CD4-positive, alpha-beta T cell treated with Interleukin-2 at 100 ng/mL for 4 hours (primary cell): ENCODE measurements at places on chromosomes 2 and 18.

DNA sequence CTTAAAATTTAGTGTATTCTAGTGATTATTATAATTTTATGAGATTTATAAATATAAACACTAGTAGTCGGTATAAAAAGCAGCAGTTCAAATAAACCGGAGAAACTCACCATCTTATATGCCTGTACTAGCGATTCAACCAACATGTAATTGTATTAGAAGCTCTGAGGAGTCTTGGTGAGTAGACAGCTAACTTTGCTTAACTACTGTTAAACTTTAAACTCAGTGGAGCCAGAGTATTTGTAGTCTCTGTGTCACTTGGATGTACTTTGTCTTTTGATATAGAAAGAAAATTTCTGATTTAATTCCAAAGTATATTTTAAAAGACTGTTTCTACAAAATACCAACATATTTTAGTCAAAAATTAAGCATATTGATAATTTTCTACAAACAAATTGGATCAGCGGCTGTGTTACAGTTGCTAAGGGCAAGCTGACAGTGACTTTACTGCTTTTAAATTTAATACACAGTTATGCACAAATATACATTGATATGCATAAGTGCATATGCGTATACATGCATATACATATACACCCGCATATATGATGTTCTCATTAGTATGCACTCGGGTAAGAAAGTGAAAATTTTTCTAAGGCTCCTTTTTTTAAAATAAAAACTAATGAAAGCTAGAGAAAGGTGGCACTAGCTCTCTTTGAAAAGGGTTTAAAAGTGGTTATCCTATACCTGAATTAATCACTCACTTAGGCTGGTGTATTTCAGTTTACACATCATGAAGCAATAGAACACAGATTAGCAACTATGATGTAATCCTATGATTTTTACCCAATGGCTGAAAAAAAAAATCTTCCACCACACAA is 374.5 kb downstream of the NCKAP5 start:
- DNase-seq, result no peak

DNA sequence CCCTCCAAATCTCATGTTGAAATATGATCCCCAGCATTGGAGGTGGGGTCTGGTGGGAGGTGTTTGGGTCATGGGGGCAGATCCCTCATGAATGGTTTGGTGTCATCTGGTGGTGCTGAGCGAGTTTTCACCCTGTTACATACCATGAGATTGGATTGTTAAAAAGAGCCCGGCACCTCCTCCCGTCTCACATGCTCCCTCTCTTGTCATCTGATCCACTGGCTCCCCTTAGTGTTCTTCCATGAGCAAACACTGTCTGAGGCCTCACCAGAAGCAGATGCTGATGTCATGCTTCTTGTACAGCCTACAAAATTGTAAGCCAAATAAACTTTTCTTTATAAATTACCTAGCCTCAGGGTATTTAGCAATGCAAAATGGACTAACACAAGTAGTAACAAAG is 405.0 kb upstream of the SLC39A10 start:
- DNase-seq, result no peak

- DNase-seq, result no peak
Observed at GRCh38 chr2:142140434-142140845, 9.6 kb upstream of the LRP1B start.

DNA sequence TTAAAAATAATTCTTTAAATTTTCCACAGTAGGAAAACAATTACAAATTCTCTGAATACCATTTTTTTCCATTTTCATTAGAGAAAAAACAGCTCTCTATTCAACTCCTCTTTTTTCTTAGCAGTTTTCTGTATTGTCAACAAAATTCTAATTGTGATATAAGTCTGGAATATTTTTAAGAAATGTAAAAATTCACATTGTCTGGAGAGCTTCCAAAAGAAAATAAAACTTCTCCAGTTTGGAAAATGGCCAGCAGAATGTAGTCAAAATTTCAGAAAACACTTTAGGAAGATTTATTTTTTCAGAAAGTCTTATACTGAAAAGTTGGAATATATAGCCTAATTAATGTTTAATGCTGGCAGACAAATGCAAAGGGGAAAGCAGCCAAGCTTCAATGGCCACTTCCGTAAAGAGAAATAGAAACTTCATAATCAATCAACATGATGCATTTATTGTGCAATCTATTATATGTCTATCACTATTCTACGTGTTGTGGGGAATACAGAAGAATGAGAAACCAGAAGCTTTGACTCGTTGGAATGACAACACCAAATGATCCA is 733.2 kb upstream of the PKDCC start:
- DNase-seq, result no peak

- DNase-seq, result no peak
Observed at GRCh38 chr2:41475959-41476358, 571.9 kb upstream of the PKDCC start.

DNA sequence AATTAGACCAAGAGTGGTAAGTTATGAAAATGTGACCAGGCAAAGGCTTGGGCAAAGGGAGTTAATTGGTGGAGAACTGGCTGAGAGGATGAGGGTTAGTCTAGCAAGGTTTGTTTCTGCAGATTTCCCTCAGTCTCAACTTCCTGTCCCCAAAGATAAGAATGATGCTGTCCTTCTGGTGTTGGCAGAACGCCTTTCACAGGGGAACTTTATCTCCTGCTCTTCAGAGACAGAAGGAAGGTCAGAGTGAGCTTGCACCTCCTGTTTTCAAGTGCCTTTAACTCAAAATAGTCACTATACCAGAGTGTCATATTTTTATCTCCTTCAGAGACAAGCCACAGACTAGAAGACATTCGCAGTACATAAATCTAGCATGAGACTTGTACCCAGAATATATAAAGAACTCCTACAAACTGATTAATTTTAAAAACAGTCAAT is 95.7 kb downstream of the TEX51 start:
- no peak for DNase-seq

GRCh38 chr18:7926526-7926925 is 359.4 kb downstream of the PTPRM start:
- no peak for DNase-seq

- DNase-seq, result no peak
Observed at GRCh38 chr2:9110893-9111569, 95.6 kb upstream of the ASAP2 start.

DNA sequence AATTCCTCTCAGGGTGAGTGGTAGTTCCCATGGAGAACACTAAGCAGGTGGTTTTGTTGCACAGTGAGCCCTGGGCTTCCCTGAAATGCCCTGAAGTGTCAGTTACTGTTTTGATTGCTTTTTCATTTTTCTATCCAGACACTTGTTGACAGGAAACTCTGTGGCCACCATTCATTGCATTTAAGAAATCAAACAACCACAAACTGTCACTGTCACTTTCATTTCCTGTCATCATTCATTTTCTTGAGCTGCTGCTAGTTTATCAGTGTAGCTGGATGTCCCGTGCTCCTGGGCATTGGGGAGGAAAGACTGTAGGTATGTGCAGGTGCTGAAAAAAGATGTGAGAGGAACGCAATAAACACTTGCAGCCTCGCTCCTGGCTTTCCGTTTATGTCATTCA is 891.6 kb upstream of the ZEB2 start:
- peak; percentile 2 for DNase-seq

DNA sequence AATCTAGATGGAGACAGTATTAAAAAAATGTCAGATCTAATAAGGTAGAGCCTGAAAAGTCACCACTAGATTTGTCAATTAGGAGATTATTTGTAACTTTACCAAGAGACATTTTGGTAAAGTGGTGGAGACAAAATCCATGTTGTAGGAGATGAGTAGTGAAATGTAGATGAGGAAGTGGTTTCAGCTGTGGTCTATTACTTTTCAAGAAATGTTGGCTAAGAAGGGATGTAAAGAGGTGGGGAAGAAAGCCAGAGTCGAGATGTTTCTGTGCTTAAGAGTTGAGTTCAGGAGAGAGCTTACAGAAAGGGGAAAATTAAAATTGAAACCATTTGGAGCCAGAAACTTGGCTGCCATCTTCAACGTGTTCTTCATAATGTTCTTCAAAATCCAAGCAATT is 22.2 kb downstream of the ACVR2A start:
- no peak for DNase-seq

- no peak for DNase-seq
Observed at GRCh38 chr2:182952741-182953450, 85.4 kb downstream of the NCKAP1 start.

DNA sequence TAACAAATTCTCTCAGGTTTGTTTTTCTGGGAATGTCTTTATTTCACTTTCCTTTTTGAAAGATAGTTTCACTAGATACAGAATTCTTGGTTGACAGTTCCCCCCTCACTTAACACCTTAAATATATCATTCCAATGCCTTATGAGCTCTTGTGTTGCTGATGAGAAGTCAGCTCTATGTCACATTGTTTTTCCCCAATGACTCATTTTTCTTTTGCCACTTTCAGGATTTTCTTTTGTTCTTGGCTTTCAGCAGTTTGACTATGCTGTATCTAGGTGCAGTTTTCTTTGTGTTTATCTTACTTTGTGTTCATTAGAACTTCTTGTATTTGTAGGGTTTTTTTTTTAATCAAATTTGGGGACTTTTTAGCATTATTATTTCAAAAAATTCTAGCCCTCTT is 5.6 kb upstream of the RALBP1 start:
- no peak for DNase-seq

- DNase-seq, result peak; percentile 18
Observed at GRCh38 chr2:1886405-1886992, 142.2 kb upstream of the PXDN start.

DNA sequence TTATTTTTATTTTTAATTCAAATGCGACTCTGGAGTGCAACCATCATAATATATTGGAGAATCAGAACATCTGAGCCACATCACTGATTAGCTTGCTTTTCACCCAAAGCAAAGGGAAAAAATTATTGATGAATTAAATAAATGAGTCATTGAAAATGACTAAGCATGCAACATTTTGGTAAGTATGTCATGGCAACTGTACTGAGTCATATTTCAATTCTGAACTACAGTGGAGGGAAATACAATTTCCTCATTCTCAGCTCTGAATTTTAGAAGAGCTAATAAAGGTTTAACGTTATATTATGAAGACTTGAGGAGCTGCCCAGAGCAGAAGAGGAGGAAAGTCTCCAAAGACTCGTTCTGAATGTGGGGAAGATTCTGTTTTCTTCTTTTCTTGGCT is 89.6 kb upstream of the CCDC68 start:
- DNase-seq, result no peak
